T-helper 22 cell (primary cell): ENCODE measurements at places on chromosomes 16 and 17.
A peak's percentile ranks its signal among the peaks of the same experiment; 100 is the strongest.

GRCh38 chr16:10981697-10982216 is 37.4 kb downstream of the CLEC16A start:
- peak; percentile 21 for DNase-seq

GRCh38 chr16:78684655-78685375 is 585.4 kb downstream of the WWOX start:
- no peak for DNase-seq

GRCh38 chr16:14181371-14182050 is 110.4 kb downstream of the MRTFB start:
- no peak for DNase-seq

DNA sequence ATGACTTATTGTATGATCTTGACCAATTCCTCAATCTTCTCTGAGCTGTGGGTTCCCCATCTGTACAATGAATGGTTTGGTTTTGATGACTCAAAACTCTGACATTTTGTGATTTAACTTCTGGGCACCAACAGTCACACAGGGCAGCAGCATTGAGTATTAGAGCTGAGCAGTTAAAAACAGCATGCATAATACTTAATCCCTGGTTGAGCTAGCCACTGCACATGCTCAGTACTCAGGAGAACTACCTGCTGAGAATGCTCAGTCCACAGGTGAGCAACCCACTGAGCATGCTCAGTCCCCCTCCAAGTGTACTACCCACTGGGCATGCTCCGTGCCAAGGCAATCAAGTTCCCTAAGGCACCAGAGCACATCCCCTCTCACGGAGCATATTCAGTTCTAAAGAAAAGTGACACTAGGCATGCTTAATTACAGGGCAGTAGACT is 68.7 kb downstream of the AIPL1 start:
- DNase-seq = no peak

DNA sequence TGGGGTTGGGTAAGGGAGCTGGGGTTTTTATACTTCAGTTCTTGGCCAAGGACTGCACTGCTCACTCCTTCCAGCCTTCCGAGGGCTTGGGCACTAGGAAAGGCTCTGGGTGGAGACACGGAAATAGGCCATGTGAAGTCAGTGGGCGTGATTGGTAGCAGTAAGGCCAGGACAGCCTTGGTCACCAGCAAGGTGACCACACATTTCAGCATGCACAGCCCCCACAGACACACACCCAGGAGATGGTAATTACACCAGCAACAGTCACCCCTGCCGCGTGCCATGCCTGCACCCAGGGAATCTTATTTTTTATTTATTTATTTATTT is 252.5 kb downstream of the SEC14L1 start:
- no peak for DNase-seq

DNA sequence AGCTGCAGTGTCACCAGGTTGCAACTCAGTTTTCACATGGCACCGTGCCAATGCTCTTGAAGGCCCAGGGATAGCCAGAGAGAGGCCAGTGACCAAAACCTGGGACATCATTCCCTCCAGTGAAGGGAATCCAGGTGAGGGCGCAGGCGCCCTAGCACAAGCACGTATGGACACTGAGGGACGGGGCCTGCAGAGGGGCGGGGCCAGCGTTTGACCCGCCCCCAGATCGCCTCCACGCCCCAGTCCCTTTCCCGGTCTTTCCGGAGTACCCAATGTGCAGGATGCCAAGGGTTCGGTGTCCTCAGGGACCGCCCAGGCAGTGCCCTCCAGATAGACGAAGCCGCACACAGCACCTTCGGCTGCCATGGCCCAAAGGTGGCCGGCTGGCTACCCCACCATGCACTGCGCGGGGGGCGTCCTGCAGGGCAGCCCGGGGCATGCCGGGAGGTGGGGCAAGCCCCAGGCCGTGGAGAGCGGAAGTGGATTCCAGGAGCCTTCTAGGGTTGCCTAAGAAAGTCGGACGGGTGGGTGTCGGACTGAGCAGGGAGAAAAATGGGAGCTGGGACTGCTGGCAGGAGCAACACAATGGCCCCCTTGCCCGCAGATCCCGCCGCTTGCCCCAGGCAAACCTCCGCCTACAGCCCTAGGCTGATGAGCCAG is 4.6 kb downstream of the SLC12A4 start:
- DNase-seq = no peak

DNA sequence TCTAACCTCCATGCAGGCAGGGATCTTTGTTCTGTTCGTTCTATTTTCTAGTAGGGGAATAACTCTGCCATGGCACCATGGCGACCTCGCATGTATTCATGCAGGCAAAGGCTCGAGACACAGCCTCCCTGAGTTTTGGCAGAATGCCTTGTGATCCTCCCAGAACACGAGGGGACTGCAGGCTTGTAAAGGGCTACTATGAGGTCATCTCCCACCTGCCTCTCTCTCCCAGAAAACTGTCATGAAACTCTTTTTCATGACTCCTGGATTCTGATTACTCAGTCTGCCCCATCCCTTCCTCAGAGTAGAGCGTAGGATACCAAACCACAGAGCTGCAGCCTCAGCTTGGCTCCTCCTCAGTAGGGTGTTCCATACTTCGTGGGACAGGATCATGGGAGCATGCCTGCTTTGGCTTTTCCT is 64.3 kb downstream of the IGF2BP1 start:
- no peak for DNase-seq

- DNase-seq = no peak
These were observed 2.3 kb upstream of the SLC16A11 start for GRCh38 chr17:7046127-7046724.

GRCh38 chr17:47117386-47117785 is 71.7 kb downstream of the CDC27 start:
- no peak for DNase-seq
